ENCODE measurements at places on chromosomes 2 and 18. TPM values are rescaled to one million over a fixed set of nuclear protein-coding genes. Genes with fewer than 3 reads are reported as not detected.

Gene UGT1A4
- total RNA-seq = not detected

Gene GALNT14
- 0.15 TPM for total RNA-seq

Gene PSMD1
- 53.1 TPM for total RNA-seq

DNA sequence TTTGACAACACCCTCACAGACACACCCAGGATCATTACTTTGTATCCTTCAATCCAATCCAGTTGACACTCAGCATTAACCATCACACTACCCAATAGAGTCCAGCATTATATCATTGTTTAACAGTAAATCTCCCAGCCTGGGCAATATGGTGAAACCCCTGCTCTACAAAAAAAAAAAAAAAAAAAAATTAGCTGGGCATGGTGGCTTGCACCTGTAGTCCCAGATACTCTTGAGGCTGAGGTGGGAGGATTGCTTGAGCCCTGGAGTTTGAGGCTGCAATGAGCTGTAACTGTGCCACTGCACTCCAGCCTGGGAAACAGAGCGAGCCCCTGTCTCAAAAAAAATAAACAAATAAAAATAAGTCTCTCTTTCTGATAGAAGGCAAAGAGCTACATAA lies 304.0 kb downstream of the STK39 start:
- peaks cover 5% of the 10 kb centered on the region for H3K4me1 ChIP-seq
- H3K27ac ChIP-seq = no peak overlapping the region
- no peaks in the 10 kb centered on the region for H3K36me3 ChIP-seq
- no peak overlapping the region for H3K4me3 ChIP-seq
- no peak for DNase-seq

DNA sequence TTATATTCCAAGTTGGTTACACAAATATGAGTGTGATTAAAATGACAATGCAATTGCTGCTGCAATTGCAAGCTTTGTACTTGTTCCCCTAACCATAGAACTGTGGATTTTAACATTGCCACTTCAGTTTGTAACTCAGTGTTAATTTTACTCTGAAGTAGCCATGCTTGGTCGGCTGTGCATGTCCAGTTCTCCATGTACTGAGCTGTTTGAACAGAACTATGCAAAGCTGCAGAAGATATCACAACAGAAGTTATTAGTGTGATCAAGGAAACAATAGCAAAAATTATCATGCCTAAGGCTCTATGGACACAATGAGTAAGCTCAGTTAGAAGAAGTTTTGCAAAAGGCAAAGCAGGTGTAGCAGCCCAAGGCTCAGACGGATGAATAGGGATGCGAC lies 45.3 kb downstream of the CXCR4 start:
- H3K27me3 ChIP-seq = no peaks in the 10 kb centered on the region
- H3K36me3 ChIP-seq = no peaks in the 10 kb centered on the region
- H3K4me3 ChIP-seq = no peak overlapping the region
- no peak for DNase-seq
- no peaks in the 10 kb centered on the region for H3K4me1 ChIP-seq
- H3K27ac ChIP-seq = no peak overlapping the region

Measured in right atrium auricular region (tissue), 2 donors.